Urinary bladder (tissue), 4 donors: ENCODE measurements at places on chromosomes 3 and 15. TPM values are rescaled to one million over a fixed set of nuclear protein-coding genes. Genes with fewer than 3 reads are reported as not detected.

DNA sequence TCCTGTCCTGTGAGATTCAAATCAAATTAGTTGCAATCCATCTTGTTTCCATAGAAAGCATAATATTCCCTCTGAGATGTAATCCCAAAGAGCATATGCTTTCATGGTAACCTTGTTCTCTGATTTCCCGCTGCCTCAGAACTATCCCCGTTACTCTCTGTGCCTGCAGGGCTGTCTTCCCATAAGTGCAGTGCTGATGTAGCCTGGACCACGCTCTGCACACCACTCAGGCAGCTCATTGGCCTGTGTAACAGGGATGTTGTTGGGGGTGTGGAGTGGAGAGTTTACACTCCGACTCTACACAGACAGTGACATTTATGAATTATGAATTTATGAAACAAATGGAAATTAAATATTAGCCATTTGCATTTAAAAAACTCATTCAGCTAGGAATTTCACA is 33.6 kb upstream of the CNTN3 start:
- no peak for DNase-seq

The LSAMP gene
- total RNA-seq: 24.0 TPM

The IQCF2 gene
- total RNA-seq: not detected

The APBA2 gene
- total RNA-seq: 12.8 TPM

- no peak for DNase-seq
Observed at GRCh38 chr3:108623504-108623903, 34.0 kb downstream of the DZIP3 start.

GRCh38 chr3:15845475-15845874 is 47.7 kb upstream of the ANKRD28 start:
- DNase-seq: no peak

- no peak for DNase-seq
Observed at GRCh38 chr15:86016750-86017149, 62.9 kb upstream of the AGBL1 start.

GRCh38 chr15:67340630-67341029 is 86.0 kb downstream of the IQCH start:
- no peak for DNase-seq

The ADCY5 gene
- total RNA-seq: 25.1 TPM

The CRYGS gene
- total RNA-seq: 2.7 TPM

DNA sequence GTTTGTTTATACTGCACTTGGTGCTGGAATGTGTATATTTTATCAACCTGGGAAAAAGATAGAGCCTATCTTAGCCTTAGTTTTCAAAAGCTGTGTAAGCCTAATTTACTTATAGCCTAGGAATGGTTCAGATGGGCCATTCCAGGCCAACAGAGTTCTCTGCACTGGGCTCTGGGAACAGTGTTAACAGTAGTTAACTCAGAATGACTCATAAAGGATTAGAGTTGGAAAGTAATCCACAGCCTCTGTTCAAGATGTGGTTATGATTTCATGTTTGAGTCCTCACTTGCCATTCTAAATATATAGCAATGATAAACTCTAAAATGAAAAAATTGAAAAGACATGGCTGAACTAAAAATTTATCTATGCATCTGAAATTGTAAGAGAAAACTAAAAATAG is 22.6 kb upstream of the PEX5L start:
- no peak for DNase-seq
